ENCODE measurements at places on chromosomes 11 and 22. TPM values are rescaled to one million over a fixed set of nuclear protein-coding genes. Genes with fewer than 3 reads are reported as not detected.

HOATZ gene
- not detected for polyA plus RNA-seq

GLB1L2 gene
- polyA plus RNA-seq = 15.2 TPM

KMT2A gene
- 35.4 TPM for polyA plus RNA-seq

KCNK4 gene
- 3.4 TPM for polyA plus RNA-seq

- no peak for DNase-seq
Observed at GRCh38 chr11:19193916-19194315, 7.9 kb downstream of the CSRP3 start.

- DNase-seq = no peak
Observed at GRCh38 chr22:39910876-39911613, 10.2 kb downstream of the GRAP2 start.

DNA sequence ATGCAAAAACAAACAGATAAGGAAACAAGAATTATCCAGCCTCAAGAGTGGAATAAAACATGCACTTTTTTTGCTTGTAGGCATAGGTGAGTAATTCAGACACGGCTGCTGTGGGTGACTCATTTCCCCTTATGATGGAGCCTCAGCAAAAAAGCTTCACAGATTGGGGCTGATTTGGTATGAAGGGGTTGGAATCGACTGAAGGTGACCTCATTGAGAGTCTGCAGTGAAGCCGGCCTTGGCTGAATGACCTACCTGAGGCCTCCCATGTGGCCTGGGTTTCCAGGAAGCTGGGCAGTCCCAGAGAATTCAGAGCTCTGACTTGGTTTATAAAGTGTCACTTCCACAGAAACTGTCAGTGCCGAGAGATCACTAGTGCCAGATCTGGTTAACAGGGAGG, 34.2 kb upstream of the VPREB1 start:
- DNase-seq = no peak

- no peak for DNase-seq
Observed at GRCh38 chr11:117501237-117501898, 173.7 kb downstream of the CEP164 start.

DNA sequence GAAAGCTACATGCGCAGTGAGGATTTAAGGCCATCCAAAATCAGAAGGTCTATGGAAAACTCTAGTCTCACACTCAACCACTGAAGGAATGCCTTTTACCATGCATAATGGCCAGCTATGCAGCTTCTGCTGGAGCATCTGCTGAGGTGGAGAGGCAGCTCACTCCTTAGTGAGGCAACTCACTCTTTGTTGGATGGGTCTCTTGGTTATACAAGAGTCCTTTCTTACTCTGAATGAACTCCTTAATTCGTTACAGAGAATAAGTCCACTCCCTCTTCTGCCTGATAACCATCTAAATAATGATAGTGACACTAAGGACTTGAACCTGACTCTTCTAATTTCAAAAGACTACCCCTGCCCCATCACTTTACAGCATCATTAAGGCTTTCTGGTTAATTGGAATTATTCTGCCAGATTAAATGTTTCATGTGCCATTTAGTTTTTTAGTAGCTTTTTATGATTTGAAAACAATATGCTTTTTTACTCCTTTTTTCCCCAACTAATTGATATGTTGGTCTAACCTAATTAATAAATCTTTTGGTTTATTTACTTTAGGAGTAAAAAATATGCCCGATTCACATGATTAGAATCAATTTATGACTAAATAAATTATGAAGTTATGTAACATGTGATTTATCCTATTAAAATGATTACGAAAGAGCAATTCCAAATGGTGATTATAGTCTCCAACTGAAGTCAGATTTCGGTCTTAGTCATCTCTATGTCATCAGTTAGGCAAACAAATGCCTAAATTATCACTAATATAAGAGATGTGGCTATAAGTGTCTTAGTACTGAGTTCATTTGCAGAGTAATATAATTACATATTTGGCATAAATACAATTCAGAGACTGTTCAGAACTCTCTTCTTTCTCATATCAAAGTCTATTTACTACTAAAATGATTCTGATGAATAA, 286.7 kb upstream of the CCDC90B start:
- no peak for DNase-seq

DNA sequence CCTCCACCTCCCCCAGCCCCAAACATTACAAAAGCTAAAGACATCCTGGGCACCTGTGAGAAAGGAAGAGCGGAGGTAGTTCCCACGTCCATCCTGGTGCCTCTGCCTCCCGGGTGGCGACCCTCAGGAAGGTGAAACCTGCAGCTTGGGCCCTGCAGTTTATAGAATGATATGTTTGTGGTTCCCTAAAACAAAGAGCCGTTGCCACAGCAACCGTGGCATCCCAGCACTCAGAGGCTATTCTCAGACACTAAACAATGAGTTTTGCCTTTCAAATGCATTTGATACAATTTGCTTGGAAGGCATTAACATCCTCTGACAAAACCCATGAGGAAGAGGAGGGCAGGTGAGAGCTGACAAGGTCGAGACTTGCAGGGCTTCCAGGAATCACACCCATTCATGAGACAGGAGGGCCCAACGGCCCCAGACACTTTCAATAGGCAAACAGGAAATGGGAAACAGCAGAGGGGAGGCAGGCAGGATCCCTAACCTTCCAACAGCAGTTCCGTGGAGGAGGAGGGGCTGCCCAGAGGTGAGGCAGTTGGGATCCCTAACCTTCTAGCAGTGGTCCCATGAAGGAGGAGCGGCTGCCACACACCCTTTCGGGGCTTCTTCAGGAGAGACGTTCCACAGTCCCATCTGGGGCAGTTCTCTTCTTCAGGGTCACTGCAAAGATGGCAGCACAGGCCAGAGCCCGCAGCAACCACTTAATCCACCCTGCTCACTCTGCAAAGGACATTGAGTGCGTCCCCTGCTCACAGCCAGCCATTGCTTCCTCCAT, 379.2 kb downstream of the SHANK2 start:
- peak; percentile 78 for DNase-seq

DNA sequence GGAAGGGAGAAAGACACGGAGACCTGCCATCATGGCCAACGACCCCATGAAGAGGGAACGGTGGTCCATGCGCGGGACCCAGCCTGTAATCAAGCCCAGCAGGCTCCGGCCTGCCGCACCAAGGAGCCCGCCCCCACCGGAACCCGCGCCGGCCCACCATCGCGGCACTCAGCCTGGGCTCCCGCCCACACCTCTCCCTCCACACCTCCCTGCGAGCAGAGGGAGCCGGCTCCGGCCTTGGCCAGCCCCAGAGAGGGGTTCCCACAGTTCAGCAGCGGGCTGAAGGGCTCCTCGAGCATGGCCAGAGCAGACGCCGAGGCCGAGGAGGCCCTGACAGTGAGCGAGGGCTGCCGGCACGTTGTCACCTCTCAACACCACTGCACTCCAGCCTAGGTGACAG, 1302.8 kb upstream of the CNTN5 start:
- DNase-seq = no peak

GRCh38 chr22:32695451-32695891, 106.0 kb upstream of the TIMP3 start:
- no peak for DNase-seq

DNA sequence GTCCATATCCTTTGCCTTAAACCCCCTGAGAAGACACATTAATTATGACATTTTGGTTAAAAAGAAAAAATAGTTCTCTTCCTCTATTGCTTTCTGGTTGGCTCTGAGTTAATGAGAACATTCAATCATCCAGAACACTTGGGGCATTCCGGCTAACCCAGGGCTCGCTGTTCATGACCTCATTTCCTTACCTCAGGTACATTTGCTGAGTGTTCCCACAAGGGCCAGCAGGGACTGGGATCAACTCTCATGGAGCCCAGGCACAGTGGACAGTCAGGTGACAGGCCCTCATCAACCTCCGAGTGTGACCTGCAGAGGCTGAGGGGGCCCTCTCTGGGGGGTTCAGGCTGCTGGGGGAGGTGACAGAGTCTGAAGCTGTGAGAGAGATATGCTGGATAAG, 98.9 kb downstream of the MYO18B start:
- DNase-seq = no peak

All from brain (organoid and tissue), 16 donors.